Dorsolateral prefrontal cortex (tissue), 122 donors: ENCODE measurements at places on chromosomes 1 and 21. TPM values are rescaled to one million over a fixed set of nuclear protein-coding genes. Genes with fewer than 3 reads are reported as not detected.

Gene LMOD1
- total RNA-seq = 8.3 TPM

GRCh38 chr1:68848017-68848416, 351.1 kb upstream of the DEPDC1 start:
- DNase-seq = no peak

Gene SYTL1
- 1.2 TPM for total RNA-seq

DNA sequence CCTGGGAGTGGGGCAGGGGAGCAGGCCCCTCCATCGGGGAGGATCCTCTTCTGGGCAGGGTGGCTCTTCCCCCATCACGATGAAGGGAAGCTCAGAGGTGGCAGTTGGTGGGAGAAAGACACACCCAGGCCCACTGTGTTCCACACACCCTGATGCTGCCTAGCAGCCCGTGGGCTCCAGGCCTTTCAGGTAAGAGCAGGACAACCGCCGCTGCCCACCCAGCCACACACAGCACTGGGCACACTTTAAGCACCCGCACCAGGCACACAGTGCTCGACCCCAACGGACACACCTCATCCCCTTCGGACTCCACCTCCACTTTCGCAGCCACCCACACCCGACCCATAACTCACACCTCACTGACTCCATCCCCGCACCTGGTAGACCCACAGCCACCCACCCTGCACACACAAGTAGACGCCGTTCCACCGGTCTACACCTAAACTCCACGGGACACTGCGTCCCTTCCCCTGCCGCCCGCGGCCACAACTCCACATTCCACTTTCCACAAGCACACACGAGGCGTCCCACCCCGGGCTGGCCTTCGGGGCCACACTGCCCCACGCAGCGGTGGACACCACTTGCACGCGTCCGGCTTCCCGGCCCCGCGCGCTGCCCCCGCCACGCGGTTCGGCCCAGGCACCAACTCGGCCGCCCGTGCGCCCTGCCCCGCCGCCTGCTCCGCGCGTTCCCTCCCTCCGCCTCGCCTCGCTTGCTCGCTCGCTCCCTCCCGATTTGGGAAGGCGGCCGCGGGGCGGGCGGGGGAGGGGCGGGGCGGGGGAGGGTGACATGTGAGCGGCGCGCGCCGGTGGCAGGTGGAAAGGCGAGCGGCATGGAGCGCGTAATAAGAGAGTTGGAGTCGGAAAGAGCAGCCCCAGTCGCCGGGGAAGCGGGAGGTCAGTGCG, at the start of gene KCNQ4:
KCNQ4 (plus strand) TSS at position 787 of the 905 bp plus-strand sequence. CDS start 307 bp downstream, outside the sequence.
- no peak for DNase-seq

GRCh38 chr1:98690576-98690975, 29.1 kb downstream of the SNX7 start:
- DNase-seq = no peak

- no peak for DNase-seq
Observed at GRCh38 chr21:45742247-45742646, 98.7 kb downstream of the PCBP3 start.

Gene WDR4
- 15.7 TPM for total RNA-seq

Gene NLRP3
- total RNA-seq = 6.4 TPM

Gene LAMB3
- total RNA-seq = 7.8 TPM
